ENCODE measurements at places on chromosomes 1 and 21.

DNA sequence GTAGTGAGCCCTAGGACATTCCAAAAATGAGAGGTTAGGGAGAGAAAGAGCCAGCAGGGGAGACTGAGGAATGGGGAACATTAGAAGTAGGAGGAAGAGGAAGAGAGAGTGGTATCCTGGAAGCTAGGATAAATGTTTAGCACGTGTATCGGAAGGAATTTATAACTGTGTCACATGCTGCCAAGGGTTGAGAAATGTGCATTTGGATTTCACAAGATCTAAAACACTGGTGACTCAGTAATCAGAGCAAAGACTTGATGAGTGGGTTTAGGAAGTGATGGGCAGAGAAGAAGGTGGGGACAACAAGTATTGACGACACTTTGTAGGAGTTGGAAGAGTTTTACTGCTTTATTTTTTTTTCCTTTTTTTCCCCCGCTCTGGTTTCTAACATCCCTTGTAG lies 193.9 kb downstream of the FMN2 start:
- no peak for DNase-seq

- DNase-seq, result no peak
Observed at GRCh38 chr1:102942324-102942723, 166.0 kb downstream of the COL11A1 start.

- DNase-seq, result no peak
Observed at GRCh38 chr1:106292130-106292529, 764.3 kb upstream of the PRMT6 start.

- DNase-seq, result no peak
Observed at GRCh38 chr1:160284220-160284781, 632 bp downstream of the PEX19 start.

Measured in activated naive CD4-positive, alpha-beta T cell treated with anti-CD3 and anti-CD28 coated beads, Interleukin-2, amount 50 U/mL, for 16 hours (primary cell).